Stimulated activated CD8-positive, alpha-beta memory T cell treated with anti-CD3 and anti-CD28 coated beads, Interleukin-2, amount 100 ng/mL, for 1 hour (primary cell): ENCODE measurements at places on chromosomes 2 and 18.

GRCh38 chr2:144389930-144390311 is 130.0 kb downstream of the ZEB2 start:
- DNase-seq, result no peak

- no peak for DNase-seq
These were observed 308.9 kb upstream of the ATP5MC3 start for GRCh38 chr2:175490360-175490791.

DNA sequence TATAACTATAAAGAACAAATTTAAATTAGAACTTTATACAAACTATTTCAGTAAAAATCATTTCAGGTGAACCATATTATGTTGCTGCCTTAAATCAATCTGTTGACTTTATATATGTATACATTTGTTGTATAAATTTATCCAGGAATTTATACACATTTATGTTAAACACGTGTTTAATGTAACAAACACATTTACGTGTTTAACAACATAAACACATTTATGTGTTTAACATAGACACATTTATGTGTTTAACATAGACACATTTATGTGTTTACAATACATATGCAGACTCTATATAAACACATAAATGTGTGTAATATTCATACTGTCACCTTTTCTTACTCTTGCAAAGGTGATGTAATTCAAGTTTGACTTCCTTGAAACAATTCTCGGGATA is 75.4 kb upstream of the TWSG1 start:
- no peak for DNase-seq

- DNase-seq, result no peak
These were observed 53.1 kb downstream of the PMS1 start for GRCh38 chr2:189837326-189837725.

- no peak for DNase-seq
These were observed 31.4 kb upstream of the CD28 start for GRCh38 chr2:203675086-203675485.

DNA sequence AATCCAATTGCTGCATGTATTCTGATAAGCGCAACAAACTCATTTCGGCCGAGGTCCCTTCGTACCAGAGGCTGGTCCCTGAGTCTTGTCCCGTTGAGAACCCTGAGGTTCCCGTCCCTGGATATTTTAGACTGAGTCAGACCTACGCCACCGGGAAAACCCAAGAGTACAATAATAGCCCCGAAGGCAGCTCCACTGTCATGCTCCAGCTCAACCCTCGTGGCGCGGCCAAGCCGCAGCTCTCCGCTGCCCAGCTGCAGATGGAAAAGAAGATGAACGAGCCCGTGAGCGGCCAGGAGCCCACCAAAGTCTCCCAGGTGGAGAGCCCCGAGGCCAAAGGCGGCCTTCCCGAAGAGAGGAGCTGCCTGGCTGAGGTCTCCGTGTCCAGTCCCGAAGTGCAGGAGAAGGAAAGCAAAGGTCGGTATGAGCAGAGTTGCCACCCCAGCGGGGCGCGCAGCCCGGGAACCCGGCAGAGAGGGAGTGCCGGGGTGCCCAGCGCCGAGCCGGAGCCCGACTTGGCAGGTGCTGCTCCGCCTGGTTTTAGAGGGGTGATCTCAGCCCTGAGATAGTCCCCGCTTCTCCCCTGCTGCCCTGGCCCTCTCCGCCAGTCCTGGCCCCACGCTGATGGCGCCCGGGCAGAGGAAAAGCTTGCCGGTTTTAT is 714 bp downstream of the HOXD10 start:
- DNase-seq, result no peak

DNA sequence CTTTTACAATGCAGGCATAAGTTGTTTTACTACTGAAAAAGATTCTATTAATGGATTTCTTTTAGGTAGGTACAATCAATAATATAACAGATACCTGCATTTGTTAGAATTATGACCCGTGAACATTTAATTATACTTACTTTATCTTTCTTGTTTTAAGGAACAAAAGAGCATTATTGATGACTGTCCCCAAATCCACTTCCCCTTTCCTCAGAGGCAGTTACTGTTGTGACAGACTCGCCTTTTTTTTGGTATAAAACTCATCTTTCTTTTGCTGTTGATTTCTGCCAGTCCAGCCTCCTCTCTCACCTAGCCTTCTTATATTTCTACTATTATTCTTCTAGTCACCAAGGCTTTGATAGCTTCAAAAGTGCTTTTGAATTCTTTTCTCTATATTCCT is 12.1 kb downstream of the ACTR3 start:
- no peak for DNase-seq

DNA sequence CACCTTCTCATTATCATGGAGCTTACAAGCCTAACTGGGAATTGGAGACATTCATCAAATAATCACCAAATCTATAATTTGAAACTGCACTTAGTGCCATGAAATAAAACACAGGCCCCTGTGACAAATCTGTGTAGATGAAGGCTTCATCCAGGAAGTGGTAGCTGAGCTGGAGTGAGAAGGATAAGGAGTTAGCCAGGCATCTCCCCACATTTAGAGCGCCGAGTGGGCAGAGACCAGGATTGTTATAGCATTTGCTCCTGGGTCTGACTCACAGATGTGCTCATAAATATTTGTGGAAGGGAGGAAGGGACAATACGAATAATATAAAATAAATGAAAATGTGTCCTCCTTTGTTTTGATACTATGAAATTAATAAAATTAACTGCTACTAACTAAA is 2.5 kb upstream of the MAT2A start:
- DNase-seq, result no peak

- DNase-seq, result no peak
These were observed 15.7 kb downstream of the FAM98A start for GRCh38 chr2:33583194-33583938.

DNA sequence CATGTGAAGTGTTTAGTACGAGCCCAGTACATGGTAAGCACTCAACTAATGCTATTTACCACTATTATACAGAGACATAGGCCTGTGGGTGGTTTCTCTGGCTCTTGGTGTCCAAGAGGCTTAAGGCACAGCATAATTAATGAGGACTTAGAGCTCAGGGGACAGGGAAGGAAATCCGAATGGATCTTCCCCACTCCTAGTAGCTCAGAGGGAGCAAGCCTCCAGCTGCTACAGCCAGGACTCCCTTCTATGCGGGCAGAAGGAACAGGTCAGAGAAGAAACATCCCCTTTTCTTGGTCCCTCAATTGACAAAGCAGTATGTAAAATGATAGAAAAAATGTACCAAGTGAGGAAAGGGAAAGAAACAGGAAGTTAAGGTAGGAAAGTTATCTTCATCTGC is 261.3 kb upstream of the STON1 start:
- DNase-seq, result no peak

- DNase-seq, result no peak
These were observed 163.2 kb upstream of the TWIST2 start for GRCh38 chr2:238684362-238685326.

GRCh38 chr2:38465789-38466127 is 88.7 kb upstream of the ATL2 start:
- DNase-seq, result no peak

DNA sequence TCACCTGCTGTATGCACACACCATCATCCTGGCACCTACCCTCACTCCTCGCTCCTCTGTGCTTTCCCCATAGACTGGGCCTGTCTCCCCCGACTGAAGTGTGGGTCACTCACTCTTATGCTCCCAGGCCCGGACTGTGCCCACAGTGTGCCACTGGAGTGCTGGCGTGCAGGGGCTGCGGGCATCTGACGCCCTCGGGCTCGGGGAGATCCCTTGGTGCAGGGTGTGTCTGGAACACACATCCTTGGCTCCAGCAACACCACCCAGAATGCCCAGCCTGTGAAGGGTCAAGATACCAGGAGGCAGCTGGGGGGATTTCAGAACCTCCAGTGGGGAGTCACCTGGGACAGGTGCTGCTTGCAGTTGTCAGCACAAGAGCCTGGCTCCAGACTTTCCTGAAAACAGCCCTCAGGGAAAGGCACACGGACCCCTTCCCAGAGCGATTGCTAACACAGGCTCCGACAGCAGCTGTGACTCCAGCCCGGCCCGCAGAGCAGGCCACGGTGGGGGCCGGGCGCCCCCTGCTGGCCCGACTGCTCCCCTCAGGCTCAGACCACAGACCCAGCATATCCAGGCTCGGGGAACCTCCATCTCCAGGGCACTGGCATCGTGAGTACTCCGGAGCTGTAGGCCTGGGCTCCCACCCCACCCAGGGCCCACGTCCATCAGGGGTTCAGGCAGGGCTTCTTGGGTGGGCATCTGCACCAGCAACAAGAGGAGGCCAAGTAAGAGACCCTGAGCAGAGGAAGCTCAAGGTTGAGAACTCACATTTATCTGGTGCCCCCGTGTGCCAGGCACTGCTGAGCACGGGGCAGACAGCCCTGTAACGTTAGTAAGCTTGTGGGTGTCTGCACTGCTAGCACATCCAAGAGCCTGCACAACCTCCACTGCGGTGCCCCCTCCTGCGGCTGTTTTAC is 8.6 kb downstream of the HS1BP3 start:
- DNase-seq, result peak; percentile 43

- DNase-seq, result no peak
These were observed at the start of gene XDH for GRCh38 chr2:31414601-31415241. TSS of gene XDH (minus strand) at chr2:31414742. CDS start at chr2:31414666, 76 bp downstream.

DNA sequence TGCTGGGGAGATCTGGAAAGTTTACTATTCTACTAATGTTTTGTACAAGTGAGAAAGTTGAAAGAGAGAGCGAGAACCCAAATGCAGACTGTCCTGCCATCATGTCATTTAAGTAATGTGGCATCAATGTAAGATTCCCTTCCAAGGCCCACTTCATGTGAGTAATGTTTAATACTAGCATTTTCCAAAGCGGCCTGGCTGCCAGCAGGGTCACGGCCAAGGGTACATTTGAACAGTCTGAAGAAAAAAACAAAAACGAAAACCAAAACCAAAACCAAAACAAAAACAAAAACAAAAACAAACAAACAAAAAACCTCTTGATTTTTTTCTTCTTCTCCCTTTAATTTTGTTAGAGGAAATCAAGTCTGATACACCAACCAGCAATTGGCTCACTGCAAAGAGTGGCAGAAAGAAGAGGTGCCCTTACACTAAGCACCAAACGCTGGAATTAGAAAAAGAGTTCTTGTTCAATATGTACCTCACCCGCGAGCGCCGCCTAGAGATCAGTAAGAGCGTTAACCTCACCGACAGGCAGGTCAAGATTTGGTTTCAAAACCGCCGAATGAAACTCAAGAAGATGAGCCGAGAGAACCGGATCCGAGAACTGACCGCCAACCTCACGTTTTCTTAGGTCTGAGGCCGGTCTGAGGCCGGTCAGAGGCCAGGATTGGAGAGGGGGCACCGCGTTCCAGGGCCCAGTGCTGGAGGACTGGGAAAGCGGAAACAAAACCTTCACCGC is 2.2 kb downstream of the HOXD10 start:
- DNase-seq, result no peak

- DNase-seq, result no peak
These were observed 13.2 kb downstream of the CEP76 start for GRCh38 chr18:12689256-12689850.
